ENCODE measurements at places on chromosomes 16 and 17.

- DNase-seq = peak; percentile 73
Measured at GRCh38 chr16:66696669-66697630, at the start of gene CMTM4. Gene CMTM4, minus strand, starts transcription at chr16:66696743. Its CDS starts 218 bp downstream, at chr16:66696525.

DNA sequence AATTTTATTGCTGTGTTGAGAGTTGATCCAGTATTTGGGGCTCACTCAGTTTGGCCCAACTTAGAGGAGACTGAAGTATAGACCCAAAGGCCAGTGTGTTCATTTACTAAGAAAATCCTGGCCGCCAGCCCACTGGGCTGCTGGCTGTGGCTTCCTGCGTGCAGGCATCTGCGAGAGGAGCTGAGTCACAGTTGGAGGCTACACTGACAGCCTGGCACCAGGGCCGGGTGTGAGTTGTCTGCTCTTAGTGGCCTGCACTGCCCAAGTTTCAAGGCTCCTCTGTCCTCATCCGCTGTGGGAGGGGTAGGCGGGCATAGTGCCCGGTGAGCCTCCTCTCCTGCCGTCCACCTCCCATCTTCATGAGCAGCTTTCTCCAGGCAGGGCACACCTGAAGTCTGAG is 54.2 kb downstream of the PLD6 start:
- DNase-seq = peak; percentile 73

- no peak for DNase-seq
Measured at GRCh38 chr16:21526923-21527807, 72.2 kb upstream of the METTL9 start.

DNA sequence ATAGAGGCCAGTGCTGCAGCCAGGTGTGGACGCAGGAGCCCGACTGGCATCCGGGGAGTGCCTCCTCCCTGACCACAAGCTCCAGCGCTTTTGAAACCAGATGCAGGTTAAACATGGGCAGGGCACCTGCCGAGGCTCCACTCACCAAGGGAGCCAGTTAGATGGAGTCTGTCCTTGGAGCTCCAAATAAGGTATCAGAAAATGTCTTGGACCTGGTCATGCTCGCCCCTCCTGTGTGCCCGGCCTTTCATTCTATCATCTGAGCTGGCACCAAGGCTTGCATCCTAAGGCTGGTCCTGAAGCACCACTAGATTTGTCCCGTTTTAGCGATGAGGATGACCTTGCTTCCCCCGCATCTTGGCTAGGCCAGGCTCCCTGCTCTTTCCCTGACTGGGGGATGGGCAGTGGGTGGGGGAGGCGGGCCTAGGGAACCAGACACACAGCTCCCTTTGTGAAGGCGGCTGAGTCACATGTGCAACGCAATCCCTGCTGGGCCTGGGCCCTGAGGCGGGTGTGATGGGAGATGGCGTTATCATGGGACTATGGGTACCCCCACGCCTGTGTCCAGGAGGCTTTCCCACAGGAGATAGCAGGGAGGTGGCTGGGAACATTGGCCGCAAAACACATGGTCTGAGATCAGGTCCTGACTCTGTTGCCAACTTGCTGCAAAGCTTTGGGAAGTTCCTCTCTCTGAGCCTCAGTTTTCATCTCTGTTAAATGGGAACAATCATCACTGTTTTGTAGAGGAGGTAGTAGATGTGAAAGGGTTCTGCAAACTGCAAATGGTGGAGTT is 5.0 kb upstream of the ADGRG1 start:
- DNase-seq = no peak

DNA sequence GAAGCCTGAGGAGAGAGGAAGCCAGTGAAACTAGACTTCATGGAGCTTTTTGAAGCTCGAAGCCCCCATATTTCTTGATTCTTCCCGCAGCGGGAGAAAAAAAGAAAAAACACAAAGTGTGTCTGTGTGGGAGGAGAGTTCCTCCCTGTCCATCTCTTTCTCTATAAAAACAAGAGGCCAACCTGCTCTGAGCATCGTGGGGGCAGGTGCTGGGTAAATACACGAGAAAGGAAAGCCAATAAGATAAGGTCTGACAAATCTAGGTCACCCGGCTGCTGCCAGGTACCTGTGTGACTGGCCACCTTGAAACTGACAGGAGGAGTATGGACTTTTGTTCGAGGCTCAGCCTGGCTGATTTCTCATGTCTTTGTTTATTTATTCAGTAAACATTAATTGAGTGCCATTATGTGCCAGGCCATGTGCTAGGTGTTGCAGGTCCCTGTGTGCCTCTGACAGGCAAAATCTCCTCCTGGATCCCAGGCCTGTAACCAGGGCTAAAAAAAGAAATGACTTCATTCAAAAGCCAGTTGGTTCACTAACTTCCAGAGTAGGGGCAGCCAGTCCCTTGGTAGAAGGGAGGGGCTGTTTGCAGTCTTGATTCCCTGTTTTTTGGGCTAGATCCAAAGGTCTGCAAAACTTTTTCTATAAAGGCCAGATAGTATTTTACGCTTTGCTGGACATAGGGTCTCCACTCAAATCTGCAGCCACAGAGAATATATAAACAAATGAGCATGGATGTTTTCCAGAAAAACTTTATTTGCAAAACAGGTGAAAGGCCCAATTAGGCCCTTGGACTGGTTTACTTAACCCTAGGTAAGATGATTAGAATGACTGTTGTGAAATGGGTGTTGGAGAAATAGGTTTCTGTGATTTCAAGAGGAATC is 35.6 kb downstream of the YPEL2 start:
- no peak for DNase-seq

DNA sequence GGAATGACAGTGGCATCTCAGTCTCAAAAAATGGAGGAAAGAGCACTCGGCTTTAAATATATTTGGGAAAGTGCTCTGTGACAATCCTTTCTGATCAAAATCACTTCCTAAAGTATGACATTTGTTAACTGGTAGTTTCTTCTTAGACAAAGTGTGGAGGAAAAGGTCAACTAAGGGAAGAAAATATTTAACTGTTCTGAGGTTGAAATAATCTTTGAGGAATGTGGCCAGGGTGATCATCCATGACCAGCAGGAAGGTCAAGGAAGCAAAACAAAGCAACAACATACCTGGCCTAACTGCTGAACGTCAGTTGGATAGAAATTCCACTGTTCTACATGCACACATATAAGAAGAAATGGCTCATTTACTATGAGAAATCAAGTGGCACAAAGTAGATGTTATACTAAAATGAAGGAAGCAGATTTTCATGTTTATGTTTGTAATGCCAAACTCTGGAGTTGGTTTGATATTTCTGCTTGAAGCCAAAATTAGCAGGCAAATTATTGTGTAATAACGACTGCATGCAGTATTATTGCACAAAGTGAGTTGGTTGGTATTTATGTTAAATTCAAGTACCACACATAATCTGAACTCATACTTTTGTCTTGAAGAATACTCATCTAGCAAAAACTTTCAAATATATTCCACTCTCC is 87.3 kb upstream of the CORO6 start:
- DNase-seq = no peak

DNA sequence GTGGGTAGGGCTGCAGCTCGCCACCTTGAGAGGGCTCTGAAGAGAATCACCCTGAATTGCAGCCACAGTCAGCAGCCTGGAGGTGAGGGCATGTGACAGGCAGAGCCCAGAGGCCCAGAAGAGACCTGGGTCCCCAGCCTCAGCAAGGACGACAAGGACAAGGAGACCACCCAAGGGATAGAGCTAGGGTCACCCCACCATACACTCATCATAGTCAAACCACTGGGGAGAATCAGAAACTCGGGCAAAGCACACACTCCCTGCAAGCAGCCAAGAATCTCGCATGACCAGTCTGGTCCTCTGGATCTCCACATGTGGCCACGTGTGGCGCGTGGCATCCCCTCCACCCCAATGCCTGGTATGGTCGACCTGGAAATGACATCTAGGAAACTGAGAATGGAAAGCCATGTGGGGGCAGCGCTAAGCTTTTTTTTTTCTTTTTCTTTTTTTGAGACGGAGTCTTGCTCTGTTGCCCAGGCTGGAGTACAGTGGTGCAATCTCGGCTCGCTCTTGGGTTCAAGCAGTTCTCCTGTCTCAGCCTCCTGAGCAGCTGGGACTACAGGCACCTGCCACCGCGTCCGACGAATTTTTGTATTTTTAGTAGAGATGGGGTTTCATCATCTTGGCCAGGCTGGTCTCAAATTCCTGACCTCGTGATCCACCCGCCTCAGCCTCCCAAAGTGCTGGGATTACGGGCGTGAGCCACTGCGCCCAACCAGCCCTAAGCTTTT is 4.6 kb upstream of the SPHK1 start:
- no peak for DNase-seq
